Activated CD4-positive, alpha-beta T cell treated with anti-CD3 and anti-CD28 coated beads, Interleukin-2, amount 10 ng/mL, durations not matched to agents 7 days and 5 days (primary cell): ENCODE measurements at places on chromosomes 6 and 20. TPM values are rescaled to one million over a fixed set of nuclear protein-coding genes. Genes with fewer than 3 reads are reported as not detected.

DNA sequence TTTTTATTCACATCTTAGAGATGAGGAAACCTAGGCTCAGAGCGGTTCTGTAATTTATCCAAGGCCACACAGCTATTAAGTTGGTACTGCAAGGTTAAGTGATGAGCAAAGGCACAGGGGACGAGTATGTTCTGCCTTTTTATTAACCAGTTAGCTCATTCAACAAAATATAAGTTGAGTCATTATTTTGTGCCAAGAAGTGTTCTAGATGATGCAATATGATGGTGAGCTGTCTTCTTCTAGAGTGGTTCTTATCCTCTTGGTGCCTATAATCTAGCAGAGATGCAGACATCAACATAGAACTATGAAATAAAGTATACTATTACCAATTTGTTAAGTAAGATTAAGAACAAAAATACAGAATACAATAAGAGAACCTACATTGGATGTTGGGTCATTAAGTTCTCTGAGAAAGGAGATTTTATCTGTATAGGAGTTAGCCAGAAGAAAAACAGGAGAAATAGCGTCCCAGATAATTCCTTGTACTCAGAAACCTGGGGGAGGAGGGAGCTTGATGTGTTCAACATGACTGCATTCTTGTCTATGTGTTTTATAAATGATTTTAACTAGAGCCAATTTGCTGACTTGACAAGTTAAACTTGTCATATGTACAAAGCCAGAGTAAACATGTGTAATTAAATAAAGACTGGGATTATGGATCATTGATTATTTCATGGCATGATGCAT is 122.3 kb downstream of the TBXT start:
- no peak for DNase-seq
- H3K36me3 ChIP-seq, result no peaks in the 10 kb centered on the region
- H3K27ac ChIP-seq, result no peak overlapping the region
- H3K27me3 ChIP-seq, result no peaks in the 10 kb centered on the region
- no peak overlapping the region for H3K4me3 ChIP-seq
- no peaks in the 10 kb centered on the region for H3K4me1 ChIP-seq

GRCh38 chr6:84728602-84729001 is 35.8 kb downstream of the TBX18 start:
- H3K27me3 ChIP-seq, result no peaks in the 10 kb centered on the region
- H3K4me3 ChIP-seq, result no peak overlapping the region
- DNase-seq, result no peak

Gene RWDD1
- 39.9 TPM for total RNA-seq

- H3K27ac ChIP-seq, result no peak overlapping the region
- peaks cover 2% of the 10 kb centered on the region for H3K27me3 ChIP-seq
- H3K4me3 ChIP-seq, result no peak overlapping the region
- DNase-seq, result no peak
- no peaks in the 10 kb centered on the region for H3K36me3 ChIP-seq
Measured at GRCh38 chr20:23143986-23144690, 58.0 kb upstream of the CD93 start.

GRCh38 chr20:25030007-25030648 is 27.8 kb downstream of the ACSS1 start:
- no peak overlapping the region for H3K4me3 ChIP-seq
- H3K27ac ChIP-seq, result no peak overlapping the region
- peaks cover 1% of the 10 kb centered on the region for H3K4me1 ChIP-seq
- H3K27me3 ChIP-seq, result no peaks in the 10 kb centered on the region
- DNase-seq, result no peak
- peaks cover 13% of the 10 kb centered on the region for H3K36me3 ChIP-seq

GRCh38 chr6:129863664-129864063 is 2.5 kb upstream of the TMEM244 start:
- no peak overlapping the region for H3K27ac ChIP-seq
- H3K4me1 ChIP-seq, result peaks cover 14% of the 10 kb centered on the region
- no peaks in the 10 kb centered on the region for H3K36me3 ChIP-seq
- DNase-seq, result no peak
- H3K27me3 ChIP-seq, result no peaks in the 10 kb centered on the region
- H3K4me3 ChIP-seq, result no peak overlapping the region

DNA sequence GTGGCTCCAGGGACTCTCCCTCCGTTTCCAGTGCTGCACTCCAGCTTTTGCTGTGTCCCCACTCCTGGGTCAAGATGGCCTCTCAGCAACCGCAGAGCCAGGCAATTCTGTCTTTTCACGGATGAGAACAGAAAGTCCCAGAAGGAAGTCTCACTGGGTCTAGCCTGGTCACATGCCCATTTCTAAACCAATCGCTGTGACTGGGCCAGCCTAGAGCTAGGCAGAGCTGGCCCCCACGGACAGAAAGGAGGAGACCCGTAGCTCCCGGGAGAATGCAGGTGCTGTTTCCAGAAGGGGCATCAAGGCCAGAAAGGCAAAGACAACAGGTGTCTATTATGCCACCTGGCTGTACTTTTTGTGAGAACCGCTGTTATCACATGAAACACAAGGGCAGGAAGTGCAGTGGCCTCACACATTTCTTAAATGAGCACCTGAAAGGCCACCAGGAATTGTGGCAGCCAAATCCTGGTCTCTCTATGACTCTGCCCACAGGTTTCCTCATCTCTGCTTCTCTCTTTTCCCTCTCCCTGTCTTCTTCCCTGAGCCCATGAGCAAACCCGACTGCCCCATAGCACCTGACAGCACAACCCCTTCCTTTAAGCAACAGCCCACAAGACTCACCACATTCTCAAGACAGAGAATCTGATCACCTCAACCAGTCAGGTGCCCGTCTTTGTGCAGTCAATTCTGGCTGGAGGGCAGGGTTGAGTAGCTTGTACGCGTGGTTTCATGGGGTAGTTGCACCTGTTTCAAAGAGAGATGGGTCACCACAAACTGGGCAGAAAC is 37.1 kb upstream of the B4GALT5 start:
- H3K27me3 ChIP-seq, result peaks cover 37% of the 10 kb centered on the region
- H3K27ac ChIP-seq, result no peak overlapping the region
- H3K36me3 ChIP-seq, result no peaks in the 10 kb centered on the region
- no peak overlapping the region for H3K4me3 ChIP-seq

DNA sequence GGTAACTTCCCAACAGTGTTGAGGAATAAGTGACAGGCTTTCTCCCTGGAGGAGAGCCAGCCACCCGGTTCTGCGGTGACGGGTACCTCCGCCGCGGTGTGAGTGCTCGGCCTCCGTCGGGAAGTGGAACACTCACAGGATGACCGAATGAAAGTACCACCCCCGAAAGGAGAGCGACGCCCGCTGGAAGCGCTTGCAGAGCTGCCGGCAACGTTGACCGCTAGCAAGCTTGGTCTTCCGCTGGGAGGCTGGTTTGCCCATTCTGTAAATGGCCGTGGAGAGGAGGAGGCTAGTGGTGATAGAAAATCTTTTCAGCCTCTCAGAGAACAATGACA is 614 bp upstream of the TMEM242 start:
- H3K36me3 ChIP-seq, result peaks cover 9% of the 10 kb centered on the region
- DNase-seq, result peak; percentile 27
- H3K27me3 ChIP-seq, result peaks cover 36% of the 10 kb centered on the region

Gene DEFB126
- not detected for total RNA-seq

Gene BTNL2
- not detected for total RNA-seq

Gene CD93
- 1.8 TPM for total RNA-seq

DNA sequence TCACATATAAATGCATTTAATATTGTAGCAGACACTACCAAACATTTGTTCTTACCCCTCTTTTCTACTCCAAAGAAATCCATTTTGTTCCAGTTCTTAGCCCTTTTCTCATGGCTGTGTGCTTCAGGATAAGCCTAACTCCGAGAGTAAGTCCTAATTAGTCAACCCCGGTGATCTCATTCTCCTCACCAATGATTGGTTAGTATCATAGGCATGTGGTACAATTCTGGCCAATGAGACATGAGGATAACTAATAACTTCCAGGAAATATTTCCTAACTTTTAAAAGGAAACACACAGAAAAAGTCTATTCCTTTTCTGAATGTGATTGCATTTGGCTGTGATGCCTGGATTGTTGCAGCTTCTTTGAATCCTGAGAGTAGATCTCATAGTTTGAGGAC is 116.0 kb downstream of the GPR63 start:
- no peaks in the 10 kb centered on the region for H3K4me1 ChIP-seq
- H3K36me3 ChIP-seq, result no peaks in the 10 kb centered on the region
- H3K27ac ChIP-seq, result no peak overlapping the region
- H3K4me3 ChIP-seq, result no peak overlapping the region

DNA sequence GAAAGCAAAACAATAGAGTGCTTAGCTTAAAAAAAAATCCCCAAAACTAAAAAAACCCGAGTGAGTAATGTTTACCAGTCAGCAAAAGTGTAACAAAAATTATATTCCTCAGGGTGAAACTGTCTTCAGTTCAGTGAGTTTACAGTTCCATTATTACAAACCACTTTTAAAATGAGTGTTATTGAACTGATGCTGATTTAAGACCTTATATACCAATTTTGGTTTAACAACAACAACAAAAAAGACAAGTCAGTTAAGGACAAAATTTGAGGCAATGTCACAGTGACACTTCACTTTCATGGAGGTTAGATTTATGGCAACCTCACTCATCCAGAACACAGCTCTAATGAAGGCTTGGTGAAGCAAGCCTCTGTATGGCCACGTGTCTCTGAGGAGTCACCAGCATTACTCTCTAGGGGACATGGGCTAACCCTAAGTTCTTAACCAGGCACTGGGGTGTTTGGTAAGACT is 630.8 kb downstream of the PHF3 start:
- no peak overlapping the region for H3K4me3 ChIP-seq
- H3K36me3 ChIP-seq, result no peaks in the 10 kb centered on the region
- H3K27me3 ChIP-seq, result no peaks in the 10 kb centered on the region
- DNase-seq, result no peak

Gene APCDD1L
- total RNA-seq, result not detected

GRCh38 chr20:1185316-1185741 is 548 bp upstream of the TMEM74B start:
- peak; percentile 7 for DNase-seq
- no peak overlapping the region for H3K27ac ChIP-seq
- H3K4me1 ChIP-seq, result peaks cover 10% of the 10 kb centered on the region
- H3K36me3 ChIP-seq, result no peaks in the 10 kb centered on the region

- peaks cover 4% of the 10 kb centered on the region for H3K36me3 ChIP-seq
- peaks cover 2% of the 10 kb centered on the region for H3K27me3 ChIP-seq
- peak overlapping the region; percentile 97 for H3K27ac ChIP-seq
- no peak for DNase-seq
- peaks cover 79% of the 10 kb centered on the region for H3K4me1 ChIP-seq
Measured at GRCh38 chr6:33903579-33903978, 99.8 kb upstream of the MLN start.

GRCh38 chr6:52262620-52263344 is 18.5 kb upstream of the IL17F start:
- H3K4me3 ChIP-seq, result no peak overlapping the region
- H3K27me3 ChIP-seq, result no peaks in the 10 kb centered on the region
- peaks cover 61% of the 10 kb centered on the region for H3K36me3 ChIP-seq
- H3K27ac ChIP-seq, result no peak overlapping the region
- DNase-seq, result no peak

DNA sequence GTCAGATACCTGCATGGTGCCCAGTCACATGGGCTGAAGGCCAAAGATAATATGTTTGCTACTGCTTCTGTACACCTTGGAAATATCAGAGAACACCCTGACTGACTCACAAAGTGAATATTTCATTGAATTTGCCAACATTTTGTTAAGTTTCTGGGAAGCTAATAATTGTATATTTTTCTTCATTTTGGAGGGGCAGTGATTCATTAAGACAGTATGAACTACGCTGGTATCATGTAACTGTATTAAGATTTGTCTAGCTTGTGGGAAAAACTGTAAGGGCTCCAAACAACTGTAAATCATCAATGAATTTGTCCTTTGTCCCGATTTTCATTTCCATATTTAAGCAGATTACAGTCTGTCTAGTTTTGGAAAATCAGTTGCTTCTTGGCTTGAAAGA is 102.3 kb upstream of the CCN2 start:
- no peak for DNase-seq
- H3K36me3 ChIP-seq, result no peaks in the 10 kb centered on the region
- no peak overlapping the region for H3K4me3 ChIP-seq
- H3K27me3 ChIP-seq, result no peaks in the 10 kb centered on the region
